SW 1271 (cell line): ENCODE measurements at places on chromosomes 1 and 21.

DNA sequence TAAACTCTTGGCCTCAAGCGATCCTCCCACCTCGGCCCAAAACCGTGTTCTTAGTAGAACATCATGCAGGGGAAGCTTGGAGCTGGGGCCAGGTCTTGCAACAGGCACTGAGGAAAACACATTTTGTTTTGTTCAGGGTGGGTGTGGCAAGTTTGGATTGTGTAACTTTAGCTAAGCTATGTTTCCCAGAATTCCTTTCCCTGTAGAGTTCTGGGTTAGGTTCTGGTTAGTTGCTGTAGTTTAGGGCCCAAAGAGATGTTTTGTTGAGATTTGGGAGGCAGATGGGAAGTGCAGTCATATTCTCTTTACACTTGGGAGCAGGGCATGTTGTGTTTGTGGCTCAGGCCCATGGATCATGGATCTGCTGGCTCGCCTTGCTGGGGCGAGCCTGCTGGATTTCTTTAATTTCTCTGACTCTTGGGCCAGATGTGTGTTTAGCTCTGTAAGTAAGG, 24.0 kb downstream of the PLA2G5 start:
- DNase-seq = no peak

GRCh38 chr1:44029260-44029910, 1.9 kb downstream of the SLC6A9 start:
- no peak for DNase-seq

DNA sequence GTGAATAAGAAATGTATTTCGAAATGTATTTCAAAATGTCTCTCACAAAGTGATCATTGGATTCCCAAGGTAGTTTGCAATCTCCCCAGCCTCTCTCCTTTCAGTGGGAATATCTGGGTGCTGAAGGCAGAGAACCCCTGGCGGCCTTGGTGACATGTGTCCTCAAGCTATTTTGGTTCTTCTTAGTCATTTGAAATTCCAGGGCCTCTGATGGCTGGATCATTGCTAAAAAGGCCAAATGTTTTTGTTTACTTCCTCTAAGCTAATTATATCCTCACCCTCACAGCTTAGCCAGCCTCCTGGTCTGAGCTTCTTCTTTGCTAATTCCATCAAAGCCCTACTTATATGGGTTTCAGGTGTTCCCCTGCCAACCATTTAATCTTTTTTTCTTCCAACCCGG, 71.2 kb downstream of the LRRC40 start:
- DNase-seq = no peak

DNA sequence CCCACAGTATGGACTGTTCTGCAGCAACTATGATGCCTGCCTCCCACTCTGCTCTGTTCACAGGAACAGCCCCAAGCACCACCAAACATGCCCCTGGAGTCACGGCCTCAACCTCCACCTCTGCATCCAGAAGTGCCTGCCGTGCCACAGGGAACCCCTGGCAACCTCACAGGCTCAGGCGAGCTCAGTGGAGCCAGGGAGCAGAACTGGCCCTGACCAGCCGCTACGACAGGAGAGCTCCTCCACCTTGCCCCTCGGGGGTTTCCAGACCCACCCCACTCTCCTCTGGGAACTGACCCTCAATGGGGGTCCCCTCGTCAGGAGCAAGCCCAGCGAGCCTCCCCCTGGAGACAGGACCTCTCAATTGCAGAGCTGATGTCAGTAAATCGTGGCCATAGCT, 13.0 kb downstream of the MRAP start:
- DNase-seq = no peak

GRCh38 chr1:232873931-232874330, 68.7 kb downstream of the MAP10 start:
- DNase-seq = no peak

DNA sequence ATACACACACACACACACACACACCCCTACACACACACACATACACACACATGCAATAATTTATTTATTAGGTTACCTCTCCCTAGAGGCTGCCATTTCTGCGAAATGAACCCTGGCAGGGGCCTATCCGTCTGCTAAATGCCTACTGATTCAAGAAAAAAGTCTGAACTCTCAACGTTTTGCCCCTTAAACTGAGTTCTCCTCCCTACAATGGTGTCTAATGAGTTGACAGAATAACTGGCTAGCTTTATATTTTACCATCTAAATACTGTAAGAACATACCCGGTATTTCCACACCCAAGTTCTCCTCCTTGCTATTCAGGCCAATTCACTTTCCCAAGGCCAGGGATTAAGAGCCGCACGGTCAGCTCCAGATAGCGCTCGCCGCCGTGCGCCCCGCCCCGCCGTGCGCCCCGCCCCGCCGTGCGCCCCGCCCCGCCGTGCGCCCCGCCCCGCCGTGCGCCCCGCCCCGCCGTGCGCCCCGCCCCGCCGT, 339 bp upstream of the RNPC3 start:
- no peak for DNase-seq

DNA sequence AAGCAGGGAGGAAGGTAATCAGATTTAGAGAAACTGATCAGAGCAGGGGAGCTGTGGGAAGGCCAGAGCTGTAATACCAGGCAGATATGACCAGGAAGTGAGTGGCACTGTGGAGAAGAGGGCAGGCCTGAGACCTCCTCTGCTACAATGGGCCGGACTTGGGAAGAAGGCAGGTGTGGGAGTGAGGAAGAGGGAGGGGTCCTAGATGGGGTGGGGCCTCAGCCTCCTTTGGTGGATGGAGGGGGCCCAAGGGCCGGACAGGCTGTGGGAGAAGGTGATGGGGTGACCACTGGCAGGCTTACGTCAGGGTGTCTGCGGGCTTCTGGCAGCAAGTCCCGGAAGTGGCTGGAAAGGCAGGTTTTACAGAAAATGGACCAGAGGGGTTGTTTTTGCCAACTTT, 5.0 kb upstream of the HPCA start:
- DNase-seq = no peak

DNA sequence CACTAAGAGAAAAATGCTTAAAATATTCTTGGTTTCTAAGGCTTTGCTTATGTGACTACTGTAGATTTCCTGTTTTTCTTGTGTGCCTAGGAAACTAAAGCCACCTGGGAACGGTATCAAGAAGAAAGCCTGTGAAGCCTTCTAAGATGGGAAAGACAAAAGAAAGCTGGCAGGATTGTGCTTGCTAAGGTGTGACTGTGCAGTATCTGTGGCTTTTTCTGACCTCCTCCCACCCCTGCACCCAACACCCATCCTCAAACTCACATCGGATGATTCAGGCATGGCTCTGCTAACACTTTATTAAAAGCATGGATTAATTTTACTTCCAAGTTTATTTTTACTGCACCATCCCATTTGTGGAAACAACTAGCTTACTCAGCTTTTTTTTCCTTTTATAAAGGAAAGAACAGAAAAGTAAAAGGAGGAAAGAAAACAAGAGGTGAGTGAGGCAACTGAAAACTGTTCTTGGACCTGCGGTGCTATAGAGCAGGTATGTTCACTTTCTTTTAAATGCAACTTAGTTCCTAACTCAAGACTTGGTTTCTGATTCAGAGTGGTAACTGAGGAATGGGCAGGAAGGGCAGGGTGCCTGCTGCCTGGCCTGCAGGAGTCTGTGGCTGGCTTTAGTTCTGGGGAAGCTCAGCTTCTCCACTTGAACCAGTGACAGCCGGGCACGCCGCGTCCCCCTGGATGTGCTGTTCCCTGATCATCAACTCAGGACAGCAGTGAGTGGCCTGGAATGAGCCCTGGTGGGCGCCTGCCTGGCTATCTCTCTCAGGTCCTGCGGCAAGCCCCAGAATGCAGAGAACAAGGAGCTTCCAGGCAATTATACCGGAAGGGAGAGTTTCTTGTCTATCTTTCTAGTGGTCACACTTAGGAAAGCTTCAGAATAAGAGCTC, at the start of gene GBP6:
GBP6 (plus strand) TSS at position 422 of the 899 bp plus-strand sequence. CDS start 4,493 bp downstream, outside the sequence.
- no peak for DNase-seq

- DNase-seq = no peak
These were observed 12.1 kb upstream of the DEGS1 start for GRCh38 chr1:224170748-224171478.

DNA sequence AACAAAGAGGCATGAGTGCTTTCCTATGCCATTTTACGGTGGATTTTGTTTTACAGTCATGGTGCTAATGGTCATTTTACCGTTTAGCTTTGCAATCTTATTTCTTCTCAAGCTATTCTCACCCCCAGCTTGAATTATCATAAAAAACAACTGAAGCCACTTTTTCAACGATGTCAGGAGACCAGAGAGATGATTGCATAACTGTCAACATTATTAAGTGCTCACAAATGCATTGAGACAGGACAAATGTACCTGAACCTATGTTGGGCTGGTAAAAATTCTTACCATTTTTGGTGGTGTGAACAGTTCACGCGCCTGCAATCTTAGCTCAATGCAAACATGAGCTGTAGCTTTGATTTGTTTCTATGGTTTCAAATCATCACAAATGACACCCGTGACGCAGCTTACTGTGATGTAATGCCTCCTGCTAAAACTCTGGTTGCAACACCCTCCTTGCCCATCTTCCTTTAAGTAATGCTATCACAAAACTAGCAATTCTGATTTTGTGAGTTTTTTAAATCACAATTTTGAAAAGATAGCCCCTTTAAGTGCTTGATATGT, 104.4 kb downstream of the UCHL5 start:
- DNase-seq = no peak
